ENCODE measurements at places on chromosomes 16 and 17.

DNA sequence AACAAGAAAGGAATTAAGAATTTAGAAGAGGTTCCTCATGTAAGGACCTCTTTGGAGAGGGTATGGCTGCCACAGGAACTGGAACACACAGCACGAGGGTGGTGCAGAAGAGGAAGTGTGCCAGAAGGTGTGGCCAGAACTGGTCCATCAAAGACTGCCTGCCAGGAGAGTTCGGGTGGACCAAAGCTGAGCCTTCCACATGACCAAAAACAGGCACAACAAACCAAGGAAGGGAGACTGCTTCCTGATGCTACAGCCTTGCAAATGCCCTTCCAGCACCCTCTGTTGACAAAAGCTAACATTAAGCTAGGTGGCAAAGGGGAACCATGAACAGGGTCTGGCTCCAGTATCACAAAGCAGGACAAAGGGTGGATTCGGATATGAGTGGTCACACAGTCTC, 125.8 kb upstream of the TMEM97 start:
- no peak for DNase-seq

DNA sequence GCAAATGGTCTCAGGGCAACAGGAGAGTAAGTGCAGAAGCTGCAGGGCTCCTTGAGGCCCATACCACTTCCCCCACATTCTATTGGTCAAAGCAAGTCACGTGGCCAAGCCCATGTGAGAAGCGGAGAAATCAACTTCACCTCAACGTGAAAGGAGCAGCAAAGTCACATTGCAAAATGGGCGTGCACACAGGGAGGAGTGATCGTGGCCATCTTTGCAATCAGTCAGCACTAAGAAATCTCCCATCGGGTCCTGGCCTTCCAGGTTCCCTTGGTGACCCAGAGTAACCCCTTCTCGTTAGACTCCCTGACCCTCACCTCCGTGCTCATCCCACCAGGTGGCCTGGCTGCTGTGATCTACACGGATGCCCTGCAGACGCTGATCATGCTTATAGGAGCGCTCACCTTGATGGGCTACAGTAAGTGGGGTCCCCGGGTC, 38.0 kb downstream of the SLC5A11 start:
- no peak for DNase-seq

DNA sequence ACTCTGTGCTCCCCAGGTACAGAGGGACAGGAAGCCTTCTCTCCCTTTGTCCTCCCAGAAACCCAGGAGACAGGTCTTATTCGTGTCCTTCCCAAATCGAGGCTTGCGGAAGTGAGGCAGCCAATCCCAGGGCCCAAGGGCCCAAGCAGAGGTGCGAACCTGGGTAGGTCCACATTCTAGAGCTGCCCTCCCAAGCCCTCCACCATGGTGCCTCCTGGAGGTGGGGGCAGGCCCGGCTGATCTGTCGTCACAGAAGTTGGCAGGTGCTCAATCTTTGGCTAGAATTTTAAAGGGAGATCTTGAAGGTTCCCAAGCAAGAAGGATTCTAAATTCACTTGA, 21.5 kb downstream of the MRC2 start:
- no peak for DNase-seq

- no peak for DNase-seq
Measured at GRCh38 chr16:72596373-72596772, 424.4 kb upstream of the PMFBP1 start.

DNA sequence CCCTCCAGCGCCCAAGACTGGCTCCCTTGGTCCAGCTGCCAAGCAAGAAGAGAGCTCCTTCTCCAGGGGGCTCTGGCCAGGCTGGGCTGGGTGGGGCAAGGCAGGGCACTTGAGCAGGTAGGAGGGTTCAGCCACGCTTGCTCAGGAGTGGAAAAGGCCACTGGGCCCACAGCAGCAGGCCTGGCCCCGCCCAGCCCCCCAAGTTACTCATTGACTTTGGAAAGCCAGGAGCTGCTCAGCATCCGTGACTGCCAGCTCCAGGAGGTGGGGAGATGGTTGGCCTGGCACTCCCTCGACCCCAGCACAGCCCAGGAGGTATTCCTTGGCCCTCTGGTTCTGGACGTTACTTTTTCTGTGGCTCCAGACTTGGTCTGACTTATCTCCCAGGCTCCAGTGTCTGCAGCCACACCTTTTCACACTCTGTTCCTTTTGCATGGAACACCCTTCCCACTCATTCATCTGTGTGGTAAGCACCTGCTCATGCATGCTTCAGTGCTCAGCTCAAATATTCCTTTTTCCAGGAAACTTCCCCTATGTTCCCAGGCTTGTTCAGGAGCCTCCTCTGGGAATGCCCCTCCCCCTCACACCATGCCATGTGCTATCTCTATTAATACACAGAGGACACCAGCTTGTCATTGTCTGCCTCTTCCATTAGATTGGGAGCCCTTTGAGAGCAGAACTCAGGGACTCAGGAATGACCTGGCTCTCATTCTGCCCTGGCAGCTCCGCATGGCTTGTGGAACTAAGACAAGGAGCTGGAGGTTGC, at the start of gene CDH16:
TSS of gene CDH16 (minus strand) at position 83 of the 766 bp plus-strand sequence. CDS start 820 bp downstream, outside the sequence.
- no peak for DNase-seq

- DNase-seq = no peak
Measured at GRCh38 chr17:81178136-81179091, 12.4 kb upstream of the AATK start.

GRCh38 chr17:7834542-7834956, 532 bp downstream of the KDM6B start:
- peak; percentile 62 for DNase-seq

GRCh38 chr16:13896543-13897182, 23.3 kb upstream of the ERCC4 start:
- no peak for DNase-seq

- no peak for DNase-seq
Measured at GRCh38 chr16:12296991-12297390, 320.5 kb downstream of the SNX29 start.

DNA sequence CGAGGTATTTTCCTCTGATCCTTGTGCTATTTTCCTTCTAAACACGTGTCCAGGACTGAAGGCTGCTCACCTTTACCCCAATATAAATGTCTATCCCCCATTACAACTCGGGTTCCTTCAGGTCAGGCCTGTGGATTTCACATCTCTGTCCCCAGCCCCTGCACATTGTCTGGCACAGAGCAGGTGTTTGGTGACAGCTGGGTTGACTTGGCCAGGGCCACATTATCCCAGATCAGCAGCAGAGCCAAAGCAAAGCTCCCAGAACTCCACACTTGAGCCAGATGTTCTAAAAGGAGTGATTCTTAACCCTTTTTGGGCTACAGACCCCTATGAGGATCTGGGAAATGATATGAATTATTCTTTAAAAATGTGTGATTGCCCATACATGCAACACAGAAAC, 18.0 kb upstream of the SPATA32 start:
- no peak for DNase-seq

GRCh38 chr17:80254396-80255251, 6.0 kb upstream of the RNF213 start:
- DNase-seq = peak; percentile 92

GRCh38 chr17:80737106-80738019, 192.7 kb downstream of the RPTOR start:
- DNase-seq = no peak

DNA sequence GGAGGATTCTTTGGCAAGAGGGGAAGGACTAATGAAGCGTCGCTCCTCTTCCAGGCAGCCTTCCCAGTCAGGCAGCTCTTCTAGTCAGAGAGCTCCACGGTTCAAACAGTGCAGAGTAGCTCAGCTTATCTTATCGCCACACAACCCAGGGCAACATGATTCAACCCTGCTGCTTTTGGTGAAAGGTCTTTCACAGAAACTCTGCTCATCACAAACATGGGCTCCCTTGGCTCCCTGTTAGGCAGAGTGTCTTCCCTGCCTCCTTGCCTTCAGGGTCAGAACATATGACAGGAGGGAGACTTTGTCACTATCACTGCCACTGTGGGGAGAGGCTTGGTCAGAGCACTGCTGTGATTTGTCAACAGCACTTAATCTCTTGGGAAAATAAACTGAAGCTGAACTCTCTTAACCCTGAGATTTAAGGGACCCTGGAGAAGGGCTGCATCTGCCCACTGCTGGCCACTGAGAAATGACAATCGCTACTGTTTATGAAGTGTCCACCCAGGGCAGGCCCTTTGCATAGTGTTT, 6.9 kb upstream of the SLC13A2 start:
- DNase-seq = peak; percentile 73

GRCh38 chr17:75557075-75557851, 30.3 kb upstream of the MYO15B start:
- peak; percentile 72 for DNase-seq

- DNase-seq = no peak
Measured at GRCh38 chr16:12685806-12686205, 117.9 kb downstream of the CPPED1 start.

DNA sequence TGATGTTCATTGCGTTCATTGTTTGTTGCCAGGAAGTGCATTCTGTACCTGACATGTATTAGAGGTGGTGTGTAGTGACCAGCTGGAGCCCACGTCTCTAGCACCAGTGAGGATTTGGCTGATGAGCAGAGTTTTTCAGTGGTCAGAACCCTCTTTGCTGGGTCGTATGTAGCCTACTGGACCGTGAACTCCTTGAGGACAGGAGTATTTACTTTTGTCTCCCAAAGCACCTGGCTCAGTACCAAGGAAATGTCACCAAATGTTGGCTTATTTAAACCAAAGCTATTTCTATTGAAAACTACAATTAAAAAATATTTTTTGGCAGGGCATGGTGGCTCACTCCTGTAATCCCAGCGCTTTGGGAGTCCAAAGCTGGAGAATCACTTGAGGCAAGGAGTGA, 262.7 kb downstream of the SNX29 start:
- no peak for DNase-seq

- DNase-seq = no peak
Measured at GRCh38 chr16:48212033-48212432, 32.1 kb upstream of the LONP2 start.

- DNase-seq = no peak
Measured at GRCh38 chr17:75594499-75595283, 7.1 kb downstream of the MYO15B start.

- no peak for DNase-seq
Measured at GRCh38 chr16:27083861-27084261, 17.1 kb downstream of the C16orf82 start.
